ENCODE measurements at places on chromosomes 1 and 21.

DNA sequence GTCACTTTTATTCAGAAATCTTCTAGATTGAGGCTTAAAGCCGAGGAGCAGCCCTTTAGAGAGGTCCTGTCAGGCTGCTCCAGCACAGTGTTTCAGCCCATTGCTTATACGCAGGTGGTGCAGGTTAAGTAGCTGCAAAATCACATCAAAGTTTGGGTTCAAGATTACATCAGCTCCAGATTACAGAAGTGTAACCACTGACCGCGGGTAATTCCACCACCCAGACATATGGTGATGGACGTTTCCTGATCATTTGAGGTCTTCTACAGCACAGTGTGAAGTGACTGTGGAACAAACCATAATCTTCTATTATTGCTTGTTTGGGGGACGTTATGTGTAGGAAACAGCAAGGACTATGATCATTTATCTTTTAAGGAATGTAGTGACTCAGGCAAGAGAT lies 11.8 kb downstream of the C1orf115 start:
- DNase-seq, result no peak

DNA sequence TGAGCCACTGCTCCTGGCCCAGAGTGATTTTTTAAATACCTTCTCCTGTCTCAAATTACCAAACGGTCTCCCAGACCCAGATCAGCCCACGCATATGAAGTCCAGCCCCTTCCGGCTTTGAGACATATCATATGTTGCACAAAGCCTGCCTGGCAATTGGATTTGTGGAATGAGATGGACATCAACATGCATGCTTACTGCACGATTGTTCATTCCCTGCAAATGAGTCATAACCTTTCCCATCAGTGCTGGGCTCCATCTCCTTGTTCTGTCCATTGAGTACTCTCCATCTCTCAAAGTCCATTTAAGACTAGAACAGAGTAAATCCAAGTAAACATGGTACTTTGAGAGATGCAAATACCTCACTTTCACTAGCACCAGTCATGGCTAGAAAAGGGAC lies 612.2 kb upstream of the USP24 start:
- DNase-seq, result no peak

DNA sequence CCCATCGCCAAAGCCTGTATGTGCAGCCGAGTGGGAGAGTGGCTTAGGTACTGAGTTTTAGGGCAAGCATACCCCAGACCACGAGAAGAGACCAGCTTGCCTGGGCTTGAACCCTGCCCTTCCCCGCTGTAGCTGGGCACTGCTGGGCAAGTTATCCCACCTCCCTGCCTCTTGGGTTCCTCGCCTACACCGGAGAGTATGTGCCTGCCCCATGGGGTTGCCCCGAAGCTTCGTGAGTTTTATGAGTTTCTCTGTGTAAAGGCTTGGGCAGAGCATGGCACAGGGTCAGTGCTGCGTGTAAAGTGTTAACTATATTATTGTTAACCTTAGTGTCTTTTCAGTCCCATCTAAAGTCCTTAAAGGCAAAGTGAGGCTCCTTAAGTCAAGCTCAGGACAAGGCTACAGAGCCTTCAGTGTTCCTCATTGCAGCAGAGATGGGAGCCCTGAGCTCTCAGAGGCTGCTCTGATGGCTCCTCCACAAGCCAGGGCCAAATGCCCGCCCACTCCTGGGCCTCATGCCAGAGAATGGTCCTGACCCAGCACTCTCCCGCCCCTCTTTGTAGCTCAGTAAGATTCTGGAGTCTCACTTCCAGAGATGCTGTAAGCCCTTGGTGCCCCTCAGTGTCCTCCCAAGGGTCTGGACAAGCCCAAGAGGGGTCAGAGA lies 37.0 kb upstream of the KCNA10 start:
- DNase-seq, result no peak

- no peak for DNase-seq
These were observed 30.0 kb upstream of the S100A7 start for GRCh38 chr1:153490272-153491051.

GRCh38 chr1:32350785-32351398 lies 11.4 kb downstream of the FAM229A start:
- peak; percentile 63 for DNase-seq

DNA sequence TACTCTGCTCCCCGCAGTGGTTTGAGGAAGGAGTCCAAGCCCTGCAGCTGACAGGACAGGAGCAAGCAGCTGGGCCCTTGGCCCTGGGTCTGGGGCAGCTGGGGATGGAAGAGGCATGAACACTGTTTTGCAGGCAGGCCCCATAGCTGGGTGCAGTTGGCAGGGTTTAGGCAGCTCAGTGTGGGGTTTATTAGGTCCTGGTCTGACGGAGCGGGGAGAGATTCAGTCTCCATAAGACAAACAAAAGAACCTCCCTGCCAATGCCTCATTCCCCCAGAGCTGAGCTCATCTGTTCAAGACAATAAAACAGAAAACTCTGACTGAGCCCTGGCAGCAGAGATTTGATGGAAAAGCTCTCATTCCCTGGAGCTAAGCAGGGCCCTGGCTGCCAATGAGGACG lies 37.3 kb downstream of the OLFML2B start:
- DNase-seq, result no peak
